ENCODE measurements at places on chromosomes 4 and X. TPM values are rescaled to one million over a fixed set of nuclear protein-coding genes. Genes with fewer than 3 reads are reported as not detected.

DNA sequence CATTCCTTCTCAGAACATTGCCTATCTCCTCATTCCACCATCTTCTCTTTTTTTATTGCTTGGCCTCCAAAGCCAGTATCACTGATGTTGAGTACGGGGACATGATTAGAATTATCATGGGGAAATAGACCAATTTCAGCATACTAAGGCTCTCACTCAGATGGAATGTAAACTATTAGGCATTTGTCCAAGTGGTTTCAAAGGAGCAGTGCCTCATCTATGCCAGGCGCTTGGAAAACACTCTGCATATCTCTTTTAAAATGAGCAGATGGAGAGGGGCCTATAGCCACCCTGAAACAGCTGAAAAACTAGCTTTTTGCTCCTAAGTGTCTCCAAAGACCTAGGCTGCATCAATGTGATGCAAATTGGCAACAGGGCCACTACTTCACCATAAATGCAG is 150.8 kb upstream of the DIPK2B start:
- no peaks in the 10 kb centered on the region for H3K36me3 ChIP-seq
- H3K27ac ChIP-seq, result no peak overlapping the region
- peak; percentile 23 for DNase-seq
- no peak overlapping the region for H3K4me3 ChIP-seq
- no peaks in the 10 kb centered on the region for H3K4me1 ChIP-seq
- no peaks in the 10 kb centered on the region for H3K27me3 ChIP-seq

GRCh38 chrX:110276778-110277177 is 41.1 kb downstream of the AMMECR1 start:
- H3K4me1 ChIP-seq, result peaks cover 2% of the 10 kb centered on the region
- H3K36me3 ChIP-seq, result no peaks in the 10 kb centered on the region
- peaks cover 5% of the 10 kb centered on the region for H3K27me3 ChIP-seq
- no peak overlapping the region for H3K4me3 ChIP-seq
- no peak for DNase-seq

The FAM9B gene
- not detected for total RNA-seq

The PWWP3B gene
- 2.9 TPM for total RNA-seq

DNA sequence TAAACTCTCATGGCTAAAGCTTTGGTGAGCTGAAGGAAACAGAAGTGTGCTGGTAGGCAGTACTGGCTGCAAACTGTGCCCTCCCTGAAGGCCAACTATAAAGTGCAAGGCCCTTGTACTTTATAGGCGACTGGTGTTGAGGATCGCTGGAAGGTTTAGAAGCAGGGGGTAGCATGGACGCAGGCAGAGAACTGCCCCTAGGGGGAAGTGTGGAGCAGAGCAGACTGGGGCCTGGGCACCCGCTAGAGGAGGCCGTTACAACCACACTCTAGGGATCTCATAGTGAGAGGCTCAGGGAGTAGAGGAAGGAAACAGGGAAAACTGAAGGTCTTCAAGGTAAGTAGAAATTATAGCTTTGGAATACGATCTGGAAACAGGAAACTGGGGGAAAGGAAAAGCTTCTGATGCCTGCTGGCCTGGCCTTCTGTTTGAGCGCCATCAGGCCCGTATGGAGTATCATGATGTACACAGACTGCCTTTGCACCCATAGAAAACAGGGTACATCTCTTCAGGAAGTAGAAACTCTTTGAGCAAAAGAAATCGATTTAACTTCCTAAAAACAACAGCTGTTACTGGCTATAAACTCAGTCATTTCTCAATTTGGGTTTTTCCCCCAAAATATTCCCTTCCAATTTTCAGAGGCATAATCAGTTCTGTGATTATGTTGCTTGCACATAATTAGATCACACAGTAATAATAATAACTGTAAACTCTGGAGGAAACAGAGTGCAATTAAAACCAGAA is 23.9 kb upstream of the TMSB4X start:
- H3K4me1 ChIP-seq, result no peaks in the 10 kb centered on the region
- H3K27ac ChIP-seq, result peak overlapping the region; percentile 89
- H3K4me3 ChIP-seq, result no peak overlapping the region
- H3K27me3 ChIP-seq, result no peaks in the 10 kb centered on the region
- DNase-seq, result no peak
